Natural killer cell treated with Interleukin-12 subunit alpha and Interleukin-12 subunit beta and Interleukin-15 and Interleukin-18, amount 100 ng/mL, for 72 hours (primary cell): ENCODE measurements at places on chromosomes 16 and 17.
A peak's percentile ranks its signal among the peaks of the same experiment; 100 is the strongest.

DNA sequence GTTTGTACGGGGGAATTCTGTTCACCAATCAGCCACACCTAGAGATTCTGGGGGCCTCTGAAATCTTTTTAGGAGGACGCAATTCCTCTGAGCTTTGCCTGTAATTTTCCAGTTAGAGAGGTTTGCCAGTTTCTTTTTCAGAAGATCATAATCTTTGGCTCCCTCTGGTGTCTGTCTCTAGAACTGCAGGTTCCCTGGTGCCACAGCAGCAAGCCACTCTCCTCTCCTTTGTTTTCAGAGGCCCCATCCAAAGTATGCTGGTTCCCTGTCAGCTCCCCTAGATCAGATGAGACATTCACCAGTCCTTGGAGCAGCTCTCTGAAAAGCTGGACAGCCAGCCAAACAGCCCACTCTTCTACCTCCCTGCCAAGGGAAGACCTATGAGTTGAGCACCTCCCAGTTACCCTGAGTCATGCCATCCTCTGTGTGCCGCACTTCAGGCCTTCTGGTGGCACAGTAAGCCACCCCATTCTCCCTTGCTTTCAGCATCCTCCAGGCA, 36.1 kb downstream of the RNF112 start:
- H3K27ac ChIP-seq: no peak overlapping the region
- peaks cover 9% of the 10 kb centered on the region for H3K36me3 ChIP-seq
- DNase-seq: peak; percentile 69
- H3K27me3 ChIP-seq: peaks cover 11% of the 10 kb centered on the region

- no peak for DNase-seq
- no peak overlapping the region for H3K4me3 ChIP-seq
- no peak overlapping the region for H3K27ac ChIP-seq
- H3K36me3 ChIP-seq: no peaks in the 10 kb centered on the region
- H3K4me1 ChIP-seq: no peaks in the 10 kb centered on the region
Measured at GRCh38 chr17:77754956-77755355, 203.5 kb upstream of the TNRC6C start.

DNA sequence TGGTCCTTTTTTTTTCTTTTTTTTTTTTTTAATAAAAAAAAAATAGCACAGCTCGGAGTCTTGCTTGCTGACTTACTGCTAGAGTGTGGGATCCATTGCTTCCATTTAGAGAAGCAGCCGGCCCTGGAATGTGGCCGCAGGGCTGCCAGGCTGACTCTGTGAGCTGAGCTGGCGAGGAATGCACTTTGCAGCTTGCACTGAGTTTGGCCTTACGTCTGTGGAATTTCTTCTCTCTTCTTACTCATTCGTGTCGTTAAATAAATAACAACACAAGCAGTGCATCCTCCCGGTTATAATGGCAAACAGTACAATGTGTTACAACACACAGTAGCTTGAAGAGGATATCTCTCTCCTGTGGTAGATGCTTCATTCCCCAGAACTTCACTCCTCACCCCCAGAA, 69.2 kb downstream of the PRKCB start:
- H3K4me1 ChIP-seq: peaks cover 77% of the 10 kb centered on the region
- H3K27ac ChIP-seq: no peak overlapping the region
- no peak for DNase-seq
- no peaks in the 10 kb centered on the region for H3K27me3 ChIP-seq
- H3K4me3 ChIP-seq: no peak overlapping the region
- H3K36me3 ChIP-seq: no peaks in the 10 kb centered on the region

- no peak overlapping the region for H3K4me3 ChIP-seq
- no peaks in the 10 kb centered on the region for H3K36me3 ChIP-seq
Measured at GRCh38 chr17:34530918-34531317, 48.5 kb upstream of the TMEM132E start.

DNA sequence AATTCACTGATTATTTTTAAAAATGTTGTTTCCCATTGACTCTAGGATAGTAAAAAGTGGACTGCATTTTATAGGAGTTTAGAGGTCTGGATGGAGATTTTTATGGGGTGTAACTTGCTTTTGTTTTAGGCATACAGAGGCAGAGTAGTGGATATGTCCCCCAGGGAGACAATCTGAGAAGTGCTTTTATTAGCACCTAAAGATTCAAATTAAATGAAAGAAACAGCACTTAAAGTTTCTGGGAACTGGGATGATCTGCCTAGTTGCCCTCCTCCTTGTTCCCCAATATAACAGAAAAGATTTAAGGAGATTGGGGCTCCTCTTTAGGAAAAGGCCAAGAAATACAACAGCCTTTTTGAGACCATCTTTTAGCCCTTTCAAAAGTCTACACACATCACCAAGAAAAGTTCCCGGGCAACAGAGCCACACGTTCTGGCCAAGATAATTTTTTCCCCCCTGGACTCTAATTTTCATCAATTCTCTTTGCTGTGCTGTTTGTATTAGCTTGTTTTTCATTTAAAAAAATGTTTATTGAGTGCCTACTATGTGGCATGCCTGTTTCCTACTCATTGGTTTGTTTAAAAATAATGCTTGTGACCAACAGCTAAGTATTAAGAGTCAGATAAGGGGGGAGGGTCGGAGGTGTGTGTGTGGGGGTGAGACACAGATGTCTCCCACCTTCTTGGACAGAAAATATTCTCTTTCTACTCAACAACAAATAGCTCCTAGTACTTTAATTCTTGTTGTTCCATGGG, 2.5 kb upstream of the IGF2BP1 start:
- H3K4me1 ChIP-seq: peaks cover 19% of the 10 kb centered on the region
- H3K27ac ChIP-seq: peak overlapping the region; percentile 68
- no peak for DNase-seq
- peaks cover 49% of the 10 kb centered on the region for H3K27me3 ChIP-seq
- no peaks in the 10 kb centered on the region for H3K36me3 ChIP-seq
